ENCODE measurements at places on chromosomes 7 and 10.

DNA sequence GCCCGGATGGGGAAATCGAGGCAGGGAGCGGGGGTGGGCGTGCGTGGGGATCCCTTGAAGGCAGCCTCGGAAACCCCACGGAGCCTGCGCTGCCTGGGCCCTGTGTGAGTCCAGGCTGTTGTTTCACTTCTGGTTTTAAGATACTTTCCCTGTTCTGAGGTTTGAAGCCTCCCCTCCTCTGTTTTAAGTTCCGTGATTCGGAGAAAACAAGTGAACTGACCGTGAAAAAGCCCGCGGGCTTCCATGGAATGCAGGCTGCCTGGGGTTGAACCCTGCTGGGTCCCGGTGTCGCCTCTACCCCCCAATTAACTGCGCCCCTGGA, 401 bp downstream of the LRRC27 start:
- DNase-seq = no peak

DNA sequence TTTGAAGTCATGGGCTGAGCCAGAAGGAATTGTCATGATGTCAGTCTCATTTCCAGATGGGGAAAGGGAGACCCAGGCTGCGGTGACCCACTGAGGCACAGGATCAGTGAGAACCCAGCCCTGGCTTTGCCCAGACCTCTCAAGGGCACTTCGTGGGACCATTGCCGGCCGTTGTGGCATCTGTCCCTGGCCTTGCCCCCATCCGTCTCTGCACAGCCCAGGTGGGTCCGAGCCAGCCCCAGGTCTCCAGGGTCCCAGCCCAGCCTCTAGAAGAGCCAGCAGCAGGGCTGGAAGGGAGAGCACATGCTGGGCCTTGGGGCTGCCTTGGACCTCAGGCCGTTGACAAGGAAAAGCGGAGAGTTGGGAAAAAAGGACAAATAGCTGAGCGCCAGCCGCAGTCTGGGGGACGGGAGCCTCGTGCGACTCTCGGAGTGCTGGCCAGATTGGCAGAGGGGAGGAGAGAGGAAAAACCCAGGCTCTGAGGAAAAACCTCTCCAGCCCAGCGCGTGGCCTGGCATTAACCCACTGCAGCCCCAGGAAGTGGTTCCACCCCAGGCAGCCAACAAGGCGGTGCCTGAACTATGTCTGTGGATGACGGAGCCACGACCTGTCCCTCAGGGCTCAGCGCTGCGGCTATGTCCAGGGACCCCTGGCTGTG, 30.2 kb downstream of the GRIFIN start:
- no peak for DNase-seq

- DNase-seq = no peak
Observed at GRCh38 chr7:131166066-131166465, 161.6 kb upstream of the MKLN1 start.

GRCh38 chr10:27276581-27276980, 36.0 kb upstream of the ACBD5 start:
- DNase-seq = no peak

DNA sequence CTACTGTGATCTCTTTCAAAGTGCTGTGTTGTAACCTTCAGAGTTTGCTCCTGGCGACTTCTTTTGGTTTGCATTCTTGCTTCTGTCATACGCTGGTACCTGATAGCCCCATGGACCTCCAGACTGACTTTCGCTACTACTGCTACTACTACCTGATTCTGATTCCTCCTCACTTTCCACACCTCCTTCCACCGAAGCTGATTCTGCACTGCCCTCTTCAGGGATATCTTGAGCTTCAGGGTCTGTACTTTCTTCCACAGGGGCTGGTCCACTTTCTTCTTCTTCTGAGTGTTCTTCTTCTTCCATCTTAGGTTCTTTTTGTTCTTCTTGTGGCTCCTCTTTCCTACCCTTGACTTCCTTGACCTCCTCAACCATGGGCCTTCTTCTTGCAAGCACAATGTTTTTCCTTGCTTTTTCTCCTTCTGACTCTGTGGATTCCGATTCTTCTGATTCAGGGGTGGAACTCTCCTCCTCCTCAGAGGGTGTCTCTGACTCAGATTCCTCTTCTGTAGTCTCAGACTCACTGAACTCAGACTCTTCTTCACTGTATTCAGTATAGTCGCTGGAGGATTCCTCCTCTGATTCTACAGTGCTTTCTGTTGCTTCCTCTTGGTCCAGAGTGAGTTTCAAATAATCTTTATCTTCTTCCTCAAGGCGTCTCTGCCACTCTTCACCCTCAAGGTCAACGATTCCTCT, 992.2 kb downstream of the PCDH15 start:
- no peak for DNase-seq

- DNase-seq = no peak
Observed at GRCh38 chr7:28208506-28208905, 27.9 kb upstream of the JAZF1 start.

- DNase-seq = no peak
Observed at GRCh38 chr10:103905441-103905840, 12.5 kb downstream of the STN1 start.

DNA sequence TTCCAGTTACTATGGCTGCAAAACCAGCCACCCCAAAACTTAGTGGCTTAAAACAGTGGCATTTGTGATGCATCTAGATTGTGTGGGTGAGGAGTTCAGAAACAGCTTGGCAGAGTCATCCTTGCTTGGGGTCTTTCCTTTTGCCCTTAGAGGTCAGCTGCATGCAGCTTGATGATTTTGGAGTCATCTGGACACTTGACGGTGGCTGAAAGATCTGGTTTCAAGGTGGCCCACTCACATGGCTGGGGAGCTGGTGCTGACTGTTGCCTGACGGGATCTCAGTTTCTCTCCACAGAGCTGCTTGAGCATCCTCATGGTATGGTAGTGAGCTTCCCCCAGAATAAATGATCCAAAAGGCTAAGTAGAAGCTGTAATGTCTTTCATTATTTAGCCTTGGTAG, 191.3 kb upstream of the GALNT17 start:
- no peak for DNase-seq

DNA sequence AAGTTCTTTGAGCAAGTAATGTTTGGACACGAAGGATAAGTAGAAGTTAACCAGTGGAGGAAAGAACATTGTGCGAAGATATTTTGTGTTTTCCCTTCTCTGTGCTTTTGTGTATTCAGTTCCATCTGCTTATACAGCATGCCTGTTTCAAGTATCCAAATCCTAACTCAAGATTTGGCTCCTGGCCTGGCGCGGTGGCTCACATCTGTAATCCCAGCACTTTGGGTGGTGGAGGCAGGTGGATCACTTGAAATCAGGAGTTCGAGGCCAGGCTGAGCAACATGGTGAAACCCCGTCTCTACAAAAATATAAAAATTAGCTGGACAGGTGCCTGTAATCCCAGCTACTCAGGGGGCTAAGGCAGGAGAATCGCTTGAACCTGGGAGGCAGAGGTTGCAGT, 40.8 kb upstream of the TPST1 start:
- DNase-seq = no peak

Measured in stimulated activated CD8-positive, alpha-beta memory T cell treated with anti-CD3 and anti-CD28 coated beads, Interleukin-15, amount 100 ng/mL, for 4 hours (primary cell).